ENCODE measurements at places on chromosomes 5 and 9.

DNA sequence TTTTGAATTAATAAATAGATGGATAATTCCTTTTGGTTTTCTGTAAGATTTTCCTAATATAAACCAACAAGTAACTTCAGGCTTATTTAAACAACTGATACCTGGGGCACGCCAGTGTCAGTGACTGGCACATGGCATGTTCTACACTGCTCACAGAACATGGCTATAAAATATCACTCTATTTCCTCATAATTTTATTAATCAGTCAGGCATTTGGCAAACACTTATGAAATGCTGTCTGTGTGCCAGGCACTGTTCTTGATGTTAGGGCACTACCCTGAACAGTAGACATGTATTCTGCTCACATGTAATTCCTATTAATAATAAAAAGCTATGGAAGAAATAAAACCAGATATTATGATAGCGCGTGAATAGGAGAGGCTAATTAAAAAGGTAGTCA is 661.0 kb downstream of the DTWD2 start:
- no peak for DNase-seq

GRCh38 chr5:31442058-31442745 is 89.7 kb downstream of the DROSHA start:
- no peak for DNase-seq

DNA sequence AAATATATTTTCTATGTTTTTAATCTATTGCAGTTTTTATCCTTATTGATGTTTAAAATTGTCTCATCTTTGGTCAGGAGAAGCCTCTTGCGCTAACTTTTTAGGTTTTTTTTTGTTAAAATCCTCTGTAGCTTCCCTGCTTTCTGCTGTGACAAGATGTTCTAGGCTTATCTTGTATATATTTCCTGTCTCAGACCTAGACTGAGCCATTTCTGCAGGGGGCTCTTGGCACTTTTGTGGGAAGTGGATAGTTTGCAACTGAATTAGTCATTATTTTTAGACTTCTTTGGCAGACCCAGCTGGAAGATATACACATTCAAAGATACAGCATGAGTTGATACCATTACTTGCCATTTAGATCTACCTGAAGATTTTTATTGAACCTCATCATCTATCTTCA is 28.8 kb downstream of the TCERG1 start:
- no peak for DNase-seq

- no peak for DNase-seq
Observed at GRCh38 chr9:108671176-108671575, 184.6 kb downstream of the ACTL7B start.

DNA sequence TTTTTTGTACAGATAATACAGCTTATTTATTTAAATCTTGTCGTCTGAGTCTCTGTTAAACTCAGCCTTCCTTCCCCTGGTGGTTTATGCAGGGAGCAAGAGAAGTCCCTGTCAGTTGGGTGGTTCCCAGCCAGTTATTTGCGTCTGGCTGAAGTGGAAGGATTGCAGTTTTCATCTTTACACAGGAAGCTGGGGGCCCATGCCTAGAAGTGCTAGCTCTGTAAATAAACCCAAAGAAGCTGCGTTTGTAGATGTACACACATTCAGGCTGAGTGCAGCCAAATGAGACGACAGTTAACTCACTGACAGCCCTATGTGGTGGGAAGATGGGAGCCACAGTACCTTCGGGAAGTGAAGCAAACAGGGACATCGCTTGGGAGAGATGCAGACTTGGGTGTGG is 122.1 kb downstream of the SAXO1 start:
- DNase-seq, result peak; percentile 84

GRCh38 chr5:107969847-107970246 is 299.1 kb upstream of the EFNA5 start:
- DNase-seq, result no peak

DNA sequence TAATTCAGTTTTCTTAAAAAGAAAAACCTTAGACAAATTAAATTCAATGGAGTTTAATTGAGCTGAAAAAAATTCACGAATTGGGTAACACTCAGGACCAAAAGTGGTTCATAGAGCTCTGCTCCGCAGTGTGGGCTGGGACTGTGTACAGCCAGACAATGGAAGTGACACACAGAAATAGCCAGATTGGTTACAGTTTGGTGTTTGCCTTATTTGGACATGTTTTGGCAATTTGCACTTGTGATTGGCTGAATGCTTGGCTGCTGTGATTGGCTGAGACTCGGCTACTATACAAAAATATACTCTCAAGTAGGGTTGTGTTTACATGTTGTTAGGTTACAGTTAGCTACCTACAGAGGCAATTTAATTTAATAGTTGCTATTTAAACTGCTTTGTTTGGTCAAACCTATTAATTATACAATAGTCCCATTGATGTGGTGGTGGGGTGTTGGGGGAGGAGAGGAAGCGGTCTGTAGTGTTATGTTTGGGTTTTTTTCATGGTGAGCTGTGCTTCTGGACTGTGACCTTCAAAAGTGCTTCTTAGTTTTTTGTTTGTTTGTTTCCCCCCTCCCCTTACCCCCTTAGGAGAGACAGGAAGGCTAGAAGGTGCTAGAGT is 95.2 kb downstream of the CNTLN start:
- no peak for DNase-seq

- DNase-seq, result no peak
Observed at GRCh38 chr9:130423272-130423671, 21.5 kb upstream of the ASS1 start.

- no peak for DNase-seq
Observed at GRCh38 chr5:2387634-2388325, 363.7 kb downstream of the IRX2 start.

GRCh38 chr5:161093100-161093499 is 241.1 kb upstream of the ATP10B start:
- no peak for DNase-seq

DNA sequence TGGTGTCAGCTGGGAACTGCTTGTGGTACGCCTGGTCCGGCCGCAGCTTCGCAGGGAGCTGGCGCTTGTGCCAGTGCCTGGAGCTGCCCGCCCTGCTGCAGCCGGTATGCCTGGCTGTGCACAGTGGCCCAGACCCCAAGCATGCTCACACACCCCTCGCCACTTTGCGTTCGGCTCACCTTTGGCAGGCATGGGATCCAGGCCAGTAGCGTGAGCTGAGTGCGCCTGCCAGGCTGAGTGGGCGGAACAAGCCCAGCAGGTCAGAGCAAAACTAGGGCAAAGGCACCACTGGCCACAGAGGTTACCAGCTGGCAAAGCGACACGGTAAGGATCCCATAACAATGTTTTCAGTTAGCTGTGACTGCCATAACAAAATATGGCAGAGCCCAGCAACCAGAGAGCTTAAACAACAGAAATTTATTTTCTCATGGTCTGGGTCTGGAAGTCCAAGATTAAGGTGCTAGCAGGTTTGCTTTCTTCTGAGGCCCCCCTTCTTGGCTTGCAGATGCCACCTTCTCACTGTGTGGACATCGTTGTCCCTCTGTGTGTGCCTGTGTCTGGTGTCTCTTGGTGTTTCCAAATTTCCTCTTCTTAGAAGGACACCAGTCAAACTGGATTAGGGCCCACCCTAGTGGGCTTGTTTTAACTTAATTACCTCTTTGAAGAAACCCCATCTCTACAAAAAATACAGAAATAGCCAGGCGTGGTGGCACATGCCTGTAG is 61.6 kb downstream of the PSAT1 start:
- DNase-seq, result no peak

GRCh38 chr9:90999425-91000397 is 198.1 kb downstream of the SYK start:
- peak; percentile 65 for DNase-seq
